ENCODE measurements at places on chromosomes 11 and 22.

DNA sequence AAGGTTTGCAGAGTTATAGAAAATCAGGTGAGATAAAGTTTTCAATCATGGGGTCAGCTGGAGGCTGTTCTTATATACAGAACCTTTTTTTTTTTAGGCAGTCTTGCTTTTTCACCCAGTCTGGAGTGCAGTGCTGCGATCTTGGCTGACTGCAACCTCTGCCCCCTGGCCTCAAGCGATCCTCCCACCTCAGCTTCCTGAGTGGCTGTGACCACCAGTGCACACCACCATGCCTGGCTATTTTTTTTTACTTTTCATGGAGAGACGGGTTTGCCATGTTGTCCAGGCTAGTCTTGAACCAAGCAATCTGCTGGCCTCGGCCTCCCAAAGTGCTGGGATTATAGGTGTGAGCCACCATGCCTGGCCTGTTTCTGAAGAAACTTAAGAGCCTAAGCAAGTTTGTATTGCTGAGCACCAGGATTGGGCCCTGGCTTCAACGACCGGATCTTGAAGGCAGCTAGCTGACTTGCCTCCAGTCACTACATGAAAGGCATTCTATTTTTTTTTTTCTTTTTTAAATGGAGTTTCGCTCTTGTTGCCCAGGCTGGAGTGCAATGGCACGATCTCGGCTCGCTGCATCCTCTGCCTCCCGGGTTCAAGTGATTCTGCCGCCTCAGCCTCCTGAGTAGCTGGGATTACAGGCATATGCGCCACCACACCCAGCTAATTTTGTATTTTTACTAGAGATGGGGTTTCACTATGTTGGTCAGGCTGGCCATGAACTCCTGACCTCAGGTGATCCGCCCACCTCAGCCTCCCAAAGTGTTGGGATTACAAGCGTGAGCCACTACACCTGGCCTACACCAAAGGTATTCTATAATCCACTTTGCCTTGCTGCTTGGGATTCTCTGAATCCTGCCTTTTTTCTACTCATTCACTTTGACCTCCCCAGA is 7.6 kb downstream of the XBP1 start:
- no peak for DNase-seq

- no peak for DNase-seq
Observed at GRCh38 chr11:125257190-125257579, 92.6 kb downstream of the PKNOX2 start.

DNA sequence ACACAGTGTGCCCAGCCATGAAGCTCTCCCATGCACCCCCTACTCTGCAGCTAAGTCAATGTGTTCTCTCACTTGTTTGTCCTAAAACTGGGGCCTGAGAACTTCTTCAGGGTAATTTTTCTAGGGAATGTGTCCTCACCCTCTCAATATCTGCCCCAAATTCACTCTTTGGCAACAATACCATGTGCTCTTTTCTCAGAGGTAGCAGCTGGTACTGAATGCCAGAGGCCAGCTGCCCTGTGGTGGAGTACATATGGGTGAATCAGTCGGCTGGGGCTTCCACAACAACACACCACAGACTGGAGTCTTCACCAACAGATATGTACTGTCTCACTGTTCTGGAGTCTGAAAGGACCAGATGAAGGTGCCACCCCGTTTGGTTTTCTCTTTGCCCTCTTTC is 97.7 kb upstream of the TOP3B start:
- no peak for DNase-seq

- peak; percentile 32 for DNase-seq
Observed at GRCh38 chr11:70498171-70498571, 99.8 kb downstream of the CTTN start.

- DNase-seq, result no peak
Observed at GRCh38 chr22:36334081-36334820, 53.5 kb downstream of the MYH9 start.

- DNase-seq, result no peak
Observed at GRCh38 chr11:123055191-123055901, 6.6 kb downstream of the HSPA8 start.

DNA sequence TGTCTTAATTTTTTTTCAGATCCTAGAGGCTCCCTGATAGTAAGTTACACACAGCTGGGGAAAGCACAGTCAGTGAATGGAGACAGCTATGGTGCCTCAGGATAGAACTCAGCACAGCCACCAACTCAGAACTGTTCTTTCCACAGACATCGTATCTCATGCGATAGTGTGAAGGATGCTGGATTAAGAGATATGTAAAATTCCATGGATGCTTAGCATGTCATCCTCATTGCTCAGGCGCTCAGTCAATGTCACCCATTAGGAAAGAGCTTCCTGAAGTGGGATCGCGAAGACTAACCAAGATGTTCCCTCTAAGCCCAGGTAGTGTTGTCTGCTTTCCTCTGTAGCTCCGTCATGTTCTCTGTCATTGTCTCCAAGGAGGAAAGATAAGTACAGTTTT is 1000.4 kb downstream of the OPCML start:
- DNase-seq, result no peak

DNA sequence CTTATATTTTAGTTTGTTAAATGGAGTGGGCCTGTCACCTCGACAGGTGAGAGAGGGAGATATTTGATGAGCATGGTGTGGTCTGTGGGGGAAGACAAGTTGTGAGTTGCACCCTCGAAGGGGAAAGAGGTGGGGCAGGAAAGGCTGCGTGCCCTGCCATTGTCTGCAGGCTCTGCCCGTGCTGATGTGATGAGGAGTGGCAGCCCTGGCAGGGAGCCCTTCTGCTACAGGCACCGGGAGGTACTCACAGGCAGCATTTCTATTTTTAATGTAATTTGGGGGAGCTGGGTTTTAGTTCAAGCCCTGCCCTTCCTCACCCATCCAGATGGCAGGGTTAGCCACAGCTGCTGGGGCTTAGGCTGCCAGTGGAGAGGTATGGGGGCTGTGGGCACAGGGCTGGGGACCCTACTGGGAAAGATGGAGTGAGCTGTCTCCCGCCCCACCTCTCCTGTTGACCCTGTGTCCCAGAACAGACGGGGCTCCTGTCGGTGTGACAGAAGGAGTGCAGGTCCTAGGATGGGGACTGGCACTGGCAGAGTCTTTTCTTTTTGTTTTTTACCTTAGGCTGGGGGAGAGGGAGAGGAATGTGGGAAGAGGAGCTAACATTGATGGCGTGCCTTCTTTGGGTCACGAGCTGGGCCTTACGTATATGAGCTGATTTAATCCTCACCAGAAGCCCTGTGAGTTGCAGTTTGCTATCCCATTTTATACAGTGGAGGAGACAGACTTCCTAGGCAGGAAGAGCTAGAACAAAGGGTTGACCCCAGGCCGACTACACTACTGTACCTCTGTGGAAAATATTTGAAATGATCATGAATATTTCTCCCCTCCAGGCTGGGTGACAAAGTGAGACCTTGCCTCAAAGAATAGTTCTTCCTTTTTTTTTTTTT is 51.6 kb downstream of the CEP164 start:
- DNase-seq, result peak; percentile 80

- peak; percentile 31 for DNase-seq
Observed at GRCh38 chr22:36636916-36637315, 66.6 kb downstream of the CACNG2 start.

DNA sequence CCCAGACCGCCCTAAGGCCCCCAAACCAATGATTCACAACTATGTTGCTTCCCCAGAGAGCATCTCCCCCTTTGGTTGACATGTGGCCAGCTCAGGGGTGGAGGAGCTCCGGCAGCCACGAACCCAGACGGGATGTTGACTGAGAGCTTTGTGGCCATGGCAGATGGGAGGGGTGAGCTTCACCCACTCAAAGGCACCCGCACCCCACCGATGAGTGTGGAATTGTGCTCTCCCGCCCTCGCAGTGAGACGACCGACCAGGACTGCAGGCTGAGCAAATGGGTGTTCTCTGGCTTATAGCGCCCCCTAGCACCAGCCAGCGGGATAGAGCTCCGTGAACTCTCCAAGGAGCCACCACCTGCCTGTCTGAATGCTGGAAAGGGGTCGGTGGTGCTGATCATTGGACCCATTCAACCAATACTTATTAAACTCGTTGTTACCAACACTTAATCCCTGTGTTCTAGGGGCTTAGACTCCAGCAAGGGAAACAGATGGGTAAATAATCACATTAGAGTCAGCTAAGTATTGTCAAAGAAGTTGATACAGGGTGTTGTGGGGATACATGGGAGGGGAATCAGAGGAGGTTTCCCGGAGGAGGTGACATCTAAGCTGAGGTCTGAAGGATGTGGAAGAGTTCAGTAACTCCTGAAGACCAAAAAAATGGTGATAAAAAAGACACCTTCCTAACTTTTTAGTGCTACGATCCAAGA is 4.5 kb upstream of the TIMP3 start:
- peak; percentile 87 for DNase-seq

DNA sequence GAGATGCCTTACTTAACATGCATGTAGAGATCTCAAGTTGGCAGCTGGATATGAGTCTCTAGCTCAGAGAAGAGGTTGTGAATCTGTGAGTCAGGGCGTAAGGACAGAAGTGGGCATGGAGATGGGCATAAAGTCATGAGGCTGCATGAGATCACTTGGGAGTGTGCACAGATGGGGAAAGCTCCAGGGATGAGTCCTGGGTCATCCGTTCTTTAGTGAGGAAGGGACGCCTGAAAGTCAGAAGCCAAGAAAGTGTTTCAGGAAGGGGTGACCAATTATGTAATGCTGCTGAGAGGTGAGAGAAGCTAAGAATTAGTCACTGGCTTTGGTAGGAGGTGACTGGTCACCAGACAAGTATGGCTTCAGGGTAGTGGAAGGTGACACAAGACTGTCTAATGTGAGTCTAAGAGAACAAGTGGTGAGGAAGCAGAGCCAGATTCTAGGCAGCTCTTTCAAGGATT is 6.7 kb downstream of the ACP2 start:
- DNase-seq, result no peak

DNA sequence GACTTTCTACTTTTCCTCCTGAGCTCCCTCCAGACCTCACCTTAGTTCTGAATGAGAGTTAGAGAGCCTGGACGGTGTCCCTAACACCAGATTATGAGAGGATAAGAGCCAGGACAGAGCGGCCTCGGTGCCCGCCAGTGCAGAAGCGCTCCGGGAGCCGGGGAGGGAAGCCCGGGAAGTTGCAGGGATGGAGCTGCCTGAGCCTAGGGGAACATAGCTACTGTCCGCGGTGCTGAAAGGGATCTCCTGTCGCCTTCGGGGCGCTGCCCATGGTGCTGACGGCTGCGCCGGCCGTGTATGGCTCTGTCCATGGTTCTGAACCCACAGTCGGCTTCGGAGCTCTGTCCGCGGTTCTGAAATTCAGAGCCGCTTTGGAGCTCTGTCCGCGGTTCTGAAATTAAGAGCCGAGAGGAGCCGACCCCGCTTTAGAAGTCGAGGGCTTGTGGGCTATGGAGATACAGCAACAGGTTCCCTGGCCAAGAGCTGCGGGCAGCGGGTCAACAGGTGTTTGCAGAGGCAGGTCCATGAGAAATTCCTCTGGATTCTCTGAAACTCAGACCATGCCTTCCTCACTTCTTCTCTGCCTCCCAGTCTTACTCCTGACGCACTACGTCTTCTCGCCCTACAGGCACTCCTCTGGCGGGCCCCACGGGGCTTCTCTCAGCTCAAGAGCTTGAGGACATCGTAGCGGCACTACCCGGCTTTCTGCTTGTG is 814 bp downstream of the NPAS4 start:
- peak; percentile 98 for DNase-seq

DNA sequence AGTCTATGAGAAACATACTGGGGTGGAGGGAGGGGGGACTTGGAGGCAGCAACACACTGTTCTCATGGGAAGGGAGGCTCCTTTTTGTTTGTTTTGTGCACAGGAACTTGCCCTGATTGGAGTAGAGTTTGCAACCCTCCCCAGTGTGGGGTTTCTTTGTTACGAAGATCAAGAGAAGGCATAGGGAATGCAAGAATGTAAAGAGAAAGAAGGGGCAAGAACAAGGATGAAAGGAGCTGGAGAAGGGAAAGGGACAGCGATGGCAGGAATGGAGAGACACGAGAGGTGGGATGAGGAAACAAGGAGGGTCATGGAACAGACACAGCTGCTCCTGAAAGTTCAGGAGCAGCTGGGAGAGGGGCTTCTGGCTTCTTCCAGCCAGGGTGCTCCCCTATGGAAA is 611.7 kb downstream of the NTM start:
- DNase-seq, result no peak

GRCh38 chr11:11620173-11620920 is 1.5 kb downstream of the GALNT18 start:
- DNase-seq, result peak; percentile 76

GRCh38 chr11:36361901-36362391 is 65.9 kb downstream of the PRR5L start:
- DNase-seq, result peak; percentile 57

DNA sequence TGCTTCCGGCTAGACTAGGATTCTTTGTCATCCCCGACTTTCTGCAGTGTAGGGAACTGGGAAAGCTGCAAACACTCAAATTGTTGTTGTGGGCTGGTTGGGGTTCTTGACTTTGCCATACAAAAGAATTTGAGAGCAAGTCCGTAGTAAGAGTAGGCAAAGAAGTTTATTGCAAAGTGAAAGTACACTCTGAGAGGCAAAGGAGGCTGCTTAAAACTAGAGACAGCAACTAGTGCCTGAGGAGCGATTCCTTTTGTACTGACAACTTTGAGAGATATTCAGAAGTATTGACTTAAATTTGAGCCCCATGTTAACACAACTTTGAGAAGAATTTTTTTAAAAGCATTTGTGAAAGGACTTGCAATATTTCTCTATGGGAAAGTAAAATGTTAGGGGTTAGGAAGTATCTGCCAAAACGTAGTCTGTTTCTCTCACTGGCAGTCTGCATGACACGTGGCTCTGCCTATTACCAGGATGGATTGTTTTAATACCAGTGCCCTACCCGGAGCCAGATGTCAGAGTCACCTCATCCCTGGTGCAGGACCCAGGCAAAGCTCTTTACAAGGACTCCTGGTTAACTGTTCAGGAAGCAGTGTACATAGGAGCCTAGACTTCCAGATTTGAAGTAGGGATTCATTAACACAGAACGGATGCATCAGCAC is 85.0 kb upstream of the CLPB start:
- DNase-seq, result no peak

- DNase-seq, result no peak
Observed at GRCh38 chr11:8251616-8252295, 11.9 kb downstream of the LMO1 start.

- peak; percentile 85 for DNase-seq
Observed at GRCh38 chr11:46382646-46383403, 1.4 kb downstream of the MDK start.

GRCh38 chr22:45438336-45438735 is 24.8 kb downstream of the RIBC2 start:
- DNase-seq, result no peak

- DNase-seq, result peak; percentile 78
Observed at GRCh38 chr11:123188508-123189165, 6.4 kb downstream of the CLMP start.

- peak; percentile 27 for DNase-seq
Observed at GRCh38 chr11:125123947-125124617, 12.7 kb upstream of the TMEM218 start.

DNA sequence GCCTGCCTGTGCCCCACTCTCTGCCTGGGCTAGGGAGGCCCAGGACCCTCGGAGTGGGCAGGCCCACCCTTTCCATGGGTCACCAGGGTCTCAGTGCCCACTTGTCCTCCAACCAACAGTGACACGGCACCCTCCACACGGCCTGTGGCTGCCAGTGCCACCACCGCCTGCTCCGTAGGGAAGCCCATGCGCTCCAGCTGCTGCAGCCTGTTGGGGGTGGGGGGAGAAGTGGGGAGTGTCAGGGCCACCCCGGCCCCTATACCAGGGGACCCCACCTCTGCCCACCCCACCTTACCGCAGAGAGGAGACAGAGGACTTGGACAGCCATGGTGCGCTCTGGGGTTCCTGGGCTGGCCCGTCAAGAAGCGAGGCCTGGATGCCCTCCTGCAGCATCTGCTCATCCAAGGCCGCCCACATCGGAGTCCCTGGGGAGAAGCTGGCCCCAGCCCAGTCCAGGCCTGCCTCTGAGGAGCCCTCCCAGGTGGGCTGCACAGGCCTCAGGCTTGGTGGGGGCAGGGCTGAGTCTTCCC is 7.7 kb downstream of the RHBDD3 start:
- no peak for DNase-seq
